ENCODE measurements at places on chromosomes 2 and 18.

GRCh38 chr18:76528477-76529432 lies 33.7 kb upstream of the ZNF516 start:
- DNase-seq: no peak

DNA sequence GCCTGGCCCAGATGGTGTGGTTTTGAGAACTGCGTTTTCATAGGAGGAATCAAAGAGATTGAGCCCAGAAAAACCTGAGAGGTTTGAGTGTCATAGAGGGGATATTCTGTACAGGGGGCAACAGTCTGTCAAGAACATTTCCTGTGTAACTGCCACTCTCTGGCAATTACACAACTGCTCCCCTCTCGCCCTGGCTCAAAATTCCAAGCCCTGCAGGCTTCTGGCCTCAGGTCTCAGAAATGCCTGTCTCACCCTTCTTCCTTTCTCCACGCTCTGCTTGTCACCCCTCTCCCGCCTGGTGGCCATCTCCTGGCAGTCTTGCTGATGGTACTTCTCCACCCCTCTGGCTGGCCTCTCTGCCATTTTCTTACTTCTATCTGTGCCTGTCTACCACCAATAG lies 4.0 kb downstream of the VAMP5 start:
- DNase-seq: no peak

- DNase-seq: no peak
Measured at GRCh38 chr2:88933091-88933490, 241.6 kb downstream of the RPIA start.

DNA sequence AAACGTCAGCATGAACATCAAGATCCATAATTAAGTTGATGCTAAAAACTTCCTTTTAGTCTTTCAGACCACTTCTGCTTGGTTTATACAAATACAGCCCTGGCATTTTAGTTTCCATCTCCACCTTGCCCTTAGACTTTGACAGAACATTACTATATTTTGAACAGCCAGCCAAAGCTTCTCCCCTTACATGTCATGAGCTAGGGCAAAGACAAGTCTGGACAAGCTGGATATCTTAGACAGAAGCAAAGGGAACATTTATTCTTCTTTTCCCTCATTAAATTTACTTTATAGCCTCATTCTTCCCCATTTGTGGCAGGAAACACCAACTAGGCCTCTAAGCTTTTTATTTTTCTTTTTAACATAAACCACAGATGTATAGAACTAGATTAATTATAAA lies 403.3 kb downstream of the SUCLG1 start:
- no peak for DNase-seq

GRCh38 chr2:85921659-85922058 lies 32.9 kb upstream of the ST3GAL5 start:
- DNase-seq: no peak

DNA sequence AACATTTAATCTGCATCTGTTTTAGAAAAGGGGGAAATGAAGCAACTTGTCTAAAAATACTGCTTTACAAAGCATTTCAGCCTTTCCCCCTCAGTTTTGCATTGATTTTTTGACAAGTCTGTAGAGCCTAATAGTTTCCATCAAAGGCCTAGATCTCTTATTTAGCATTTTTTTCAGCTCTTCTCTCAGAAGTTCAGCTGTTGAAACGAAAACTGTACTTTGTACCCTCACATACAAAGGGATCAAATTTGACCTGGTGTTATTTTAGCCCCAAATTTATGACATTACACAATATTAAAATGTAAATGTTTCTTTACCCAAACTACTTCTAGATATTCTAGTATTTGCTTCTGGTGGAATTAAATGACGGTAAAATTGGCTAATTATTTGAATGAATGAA lies 13.0 kb downstream of the YPEL5 start:
- DNase-seq: no peak

DNA sequence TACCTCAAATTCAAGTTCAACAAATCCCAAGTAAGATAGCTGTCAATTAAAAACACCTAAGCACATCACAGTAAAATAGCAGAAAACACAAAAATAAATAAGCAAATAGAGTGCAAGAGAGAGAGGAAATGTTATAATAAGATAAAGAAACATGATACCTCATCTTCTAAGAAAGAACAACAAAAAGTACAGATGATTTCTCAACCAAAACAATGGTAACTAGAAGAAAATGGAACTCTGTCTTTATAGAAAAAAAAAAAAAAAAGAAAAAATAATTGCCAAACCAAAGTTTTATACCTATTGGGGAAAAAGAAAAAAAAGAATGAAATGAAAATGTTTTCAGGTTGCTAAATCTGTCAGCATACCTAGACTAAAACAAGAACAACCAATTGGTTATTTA lies 1253.5 kb upstream of the CDH2 start:
- no peak for DNase-seq

DNA sequence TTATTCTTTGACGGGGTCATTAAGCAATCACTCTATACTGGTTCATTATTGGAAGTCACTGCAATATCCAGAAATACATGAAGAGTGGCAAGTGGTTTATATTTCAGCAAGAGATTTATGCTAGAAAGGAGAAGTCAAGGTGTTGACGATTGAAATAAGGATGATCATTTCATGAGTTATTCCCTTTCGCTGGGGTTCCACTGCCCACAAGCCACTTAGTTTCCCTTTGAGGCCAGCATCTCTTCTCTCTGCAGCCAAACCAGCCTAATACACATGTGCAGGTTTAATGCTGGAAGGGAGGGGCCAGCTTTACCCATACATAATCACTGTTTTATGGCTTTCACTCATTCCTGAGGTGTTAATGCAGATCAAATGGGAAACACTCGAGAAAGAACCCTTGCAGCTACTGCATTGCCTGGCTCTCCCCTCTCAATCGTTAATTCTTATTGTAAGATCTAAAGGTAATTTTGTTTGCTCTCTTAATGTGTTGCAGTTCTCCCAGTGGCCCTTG lies 108.4 kb downstream of the MEIS1 start:
- no peak for DNase-seq

DNA sequence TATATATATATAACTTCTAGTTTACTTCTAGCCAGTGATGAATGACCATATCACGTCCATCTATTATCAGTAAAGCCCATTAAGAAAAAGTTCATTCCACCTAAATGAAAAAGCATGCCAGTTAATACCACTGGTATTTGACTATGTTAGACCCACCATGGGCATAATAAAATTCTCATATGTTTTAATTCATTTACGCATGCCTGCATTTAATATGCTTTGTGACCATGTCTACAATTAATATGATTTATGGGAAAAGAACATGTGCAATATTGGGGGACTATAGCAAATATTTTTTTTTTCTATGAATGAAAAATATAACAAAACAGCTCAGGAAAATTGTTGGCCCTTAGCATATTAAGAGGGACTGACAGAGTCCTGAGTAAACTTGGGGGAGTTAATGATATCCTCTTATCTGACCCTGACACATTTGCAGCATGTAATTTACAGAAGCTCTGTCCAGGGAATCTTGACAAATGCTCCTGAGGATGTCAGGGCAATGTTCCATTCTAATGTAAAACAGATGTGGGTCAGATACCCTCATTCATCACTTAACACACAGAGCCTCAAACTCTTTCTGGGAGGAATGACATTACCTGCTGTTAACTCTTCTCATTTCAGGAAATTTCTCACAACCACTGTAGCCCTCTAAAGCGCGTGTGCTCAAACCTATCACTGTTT lies 90.6 kb downstream of the PAX3 start:
- no peak for DNase-seq

GRCh38 chr2:241943209-241943850 lies 73.8 kb downstream of the RTP5 start:
- no peak for DNase-seq

DNA sequence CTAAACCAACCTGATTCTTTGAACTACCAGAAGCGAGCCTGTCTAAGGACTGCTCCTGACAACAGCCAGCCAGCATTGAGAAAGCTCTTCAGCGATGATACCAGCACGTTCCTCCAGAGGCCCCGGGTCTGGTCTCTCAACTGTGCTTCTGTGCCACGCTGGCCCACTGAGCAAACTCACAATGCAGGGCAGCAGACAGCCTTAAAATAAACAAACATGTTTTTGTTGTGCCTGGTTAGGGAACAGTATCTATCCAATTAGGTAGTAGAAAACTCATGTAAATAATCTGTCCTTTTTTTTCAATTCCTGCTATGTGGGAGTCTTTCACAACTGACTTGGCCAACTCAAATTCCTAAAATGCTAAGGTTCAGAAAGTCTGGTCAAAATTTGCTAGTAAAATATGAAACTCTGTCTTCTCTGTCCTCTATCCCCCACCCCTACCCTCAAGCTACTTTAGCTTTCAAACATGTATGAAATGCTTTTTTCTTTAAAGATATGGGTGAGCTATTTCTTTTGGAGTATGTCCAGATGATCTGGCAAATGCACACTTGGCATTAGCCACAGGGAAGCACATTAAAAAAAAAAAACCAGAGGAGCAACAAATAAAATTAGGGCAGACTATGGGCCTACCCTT lies 21.4 kb upstream of the EML4 start:
- no peak for DNase-seq

GRCh38 chr18:43692099-43692690 lies 414.9 kb upstream of the SYT4 start:
- DNase-seq: peak; percentile 47

DNA sequence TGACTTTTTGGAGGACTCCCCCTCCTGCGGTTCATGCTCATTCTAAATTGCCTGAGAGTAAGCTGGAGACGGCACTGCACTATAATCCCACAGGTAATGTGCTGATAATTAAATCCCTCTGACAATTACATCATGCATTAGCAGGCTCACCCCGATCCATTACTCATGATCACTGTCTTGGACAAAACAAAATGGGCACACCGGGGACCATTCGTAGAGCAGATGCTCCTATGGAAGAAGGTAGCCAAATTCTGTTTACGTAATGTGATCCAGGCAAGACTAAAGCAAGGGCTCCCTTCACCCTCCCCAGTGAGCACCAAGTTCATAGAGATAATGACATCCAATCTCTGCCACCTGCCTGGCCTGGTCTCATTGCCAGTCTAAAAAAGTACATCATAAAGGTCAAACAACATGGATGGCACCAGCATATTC lies 657.1 kb upstream of the SOX11 start:
- no peak for DNase-seq

DNA sequence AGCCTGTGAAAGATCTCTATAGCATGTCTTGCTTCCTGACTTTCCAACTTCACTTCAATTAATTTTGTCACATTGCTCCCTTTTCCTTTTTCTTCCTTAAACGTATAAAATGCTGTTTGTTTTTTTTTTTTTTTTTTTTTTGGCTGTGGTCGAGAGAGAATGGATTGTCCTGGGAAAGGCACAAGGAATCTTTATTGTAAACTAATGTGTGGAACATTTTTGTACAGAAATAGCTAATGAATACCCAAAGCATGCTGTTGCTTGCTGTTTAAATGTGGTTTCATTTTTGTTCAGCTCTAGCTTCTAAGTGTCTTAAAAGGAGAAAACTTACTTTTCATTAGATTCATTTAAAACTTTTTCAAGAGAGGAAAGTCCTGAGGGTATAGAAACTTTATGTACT lies 105.5 kb downstream of the GPD2 start:
- DNase-seq: no peak

DNA sequence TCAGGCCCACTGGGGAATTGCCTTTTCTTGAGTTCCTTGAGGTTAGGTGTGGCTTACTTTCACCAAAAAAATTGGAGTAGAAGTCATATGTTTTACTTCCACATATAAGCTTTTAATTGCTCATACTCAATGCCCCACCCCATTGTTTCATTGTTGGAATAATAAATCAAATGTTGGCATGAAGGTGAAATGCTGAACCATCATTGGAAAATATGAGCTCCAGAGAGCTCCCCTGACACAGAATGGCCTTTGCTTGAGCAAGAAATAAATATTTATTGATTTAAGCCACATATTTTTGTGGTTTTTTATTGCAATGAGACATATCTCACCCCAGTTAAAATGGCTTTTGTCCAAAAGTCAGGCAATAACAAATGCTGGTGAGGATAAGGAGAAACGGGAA lies 167.3 kb upstream of the SRD5A2 start:
- DNase-seq: no peak

- no peak for DNase-seq
Measured at GRCh38 chr2:137943678-137944347, 20.5 kb upstream of the HNMT start.

GRCh38 chr18:50751947-50752346 lies 67.9 kb downstream of the MRO start:
- DNase-seq: no peak

DNA sequence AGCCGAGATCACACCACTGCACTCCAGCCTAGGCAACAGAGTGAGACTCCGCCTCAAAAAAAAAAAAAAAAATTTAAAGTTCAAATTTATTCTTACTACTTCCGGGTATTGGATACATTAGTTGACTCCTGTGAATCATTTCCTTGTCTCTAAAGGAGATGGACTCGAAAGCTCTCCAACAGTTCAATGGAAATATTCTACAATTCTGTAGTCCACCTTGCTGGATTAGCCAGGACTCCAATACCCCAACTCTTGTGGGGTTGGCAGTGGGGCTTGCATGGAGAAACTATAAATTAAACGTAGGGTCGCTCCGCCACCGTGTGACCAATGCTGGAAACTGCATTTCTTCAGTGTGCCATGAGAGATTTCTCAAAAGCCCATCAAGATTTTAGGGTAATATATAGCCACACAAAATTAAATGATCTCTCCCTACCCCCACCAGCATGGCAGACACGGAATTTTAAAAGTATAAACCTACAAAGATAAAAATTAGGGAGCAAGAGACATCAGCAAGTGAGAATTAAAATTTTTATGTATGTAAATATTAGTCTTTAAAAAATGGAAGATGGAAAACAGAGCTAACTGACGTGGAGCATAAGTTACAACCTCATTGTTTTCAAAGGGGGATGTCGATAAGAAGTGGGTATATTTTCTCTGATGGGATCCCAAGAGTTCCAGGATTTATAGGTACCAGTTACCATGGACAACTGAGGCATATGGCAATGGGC lies 27.8 kb upstream of the GAREM2 start:
- DNase-seq: peak; percentile 12

GRCh38 chr2:48674933-48675332 lies 57.3 kb downstream of the GTF2A1L start:
- no peak for DNase-seq

DNA sequence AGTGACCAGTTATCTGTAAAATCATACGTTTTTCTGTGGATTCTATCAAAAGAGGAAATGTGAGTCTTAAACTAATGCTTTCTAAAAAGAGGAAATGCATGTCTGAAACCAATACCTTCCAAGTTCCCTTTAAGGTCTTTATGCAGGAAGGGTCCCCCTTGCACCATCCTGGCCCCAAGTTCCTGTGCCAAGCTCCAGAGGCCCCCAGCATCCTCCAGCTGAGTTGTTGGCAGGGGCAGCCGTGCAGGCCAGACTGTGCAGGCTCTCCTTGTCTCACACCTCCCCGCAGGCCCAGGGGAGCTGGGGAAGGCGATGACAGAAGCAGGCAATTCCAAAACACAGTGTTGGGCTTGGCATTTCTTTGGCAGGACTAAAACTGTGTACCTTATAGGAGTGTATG lies 39.2 kb downstream of the DPYSL5 start:
- no peak for DNase-seq

DNA sequence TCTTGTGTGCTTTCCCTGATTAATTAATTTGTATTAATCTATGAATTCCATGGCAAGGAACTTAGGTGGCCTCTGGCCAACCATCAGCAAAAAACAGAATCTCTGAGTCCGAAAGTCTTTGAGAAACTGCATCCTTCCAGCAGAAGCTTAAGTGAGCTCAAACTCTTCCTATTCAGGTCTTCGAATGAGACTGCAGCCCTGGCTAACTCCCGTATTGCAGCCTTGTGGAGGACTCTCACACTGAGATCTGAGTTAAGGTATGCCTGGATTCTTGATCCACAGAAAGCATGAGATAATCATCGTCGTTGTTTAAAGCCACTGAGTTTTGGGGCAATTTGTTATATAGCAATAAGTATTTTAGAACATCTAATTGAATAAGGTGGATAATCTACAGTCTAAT lies 1143.9 kb upstream of the NXPH2 start:
- DNase-seq: no peak
